ENCODE measurements at places on chromosomes 16 and 17.

GRCh38 chr17:45240905-45241327 is 19.2 kb downstream of the FMNL1 start:
- DNase-seq: no peak

DNA sequence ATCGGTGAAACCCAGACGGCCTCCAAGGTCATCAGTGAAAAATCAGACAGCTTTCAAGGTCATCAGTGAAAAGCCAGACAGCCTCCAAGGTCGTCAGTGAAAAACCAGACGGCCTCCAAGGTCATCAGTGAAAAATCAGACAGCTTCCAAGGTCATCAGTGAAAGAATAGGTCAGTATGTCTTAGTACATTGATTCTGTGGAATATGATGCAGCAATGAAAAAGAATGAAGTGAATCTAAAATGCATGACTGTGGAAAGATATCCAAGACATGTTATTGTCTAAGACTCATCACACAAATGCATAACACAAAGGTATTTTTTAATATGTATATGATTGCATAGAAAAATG is 72.5 kb downstream of the CMIP start:
- DNase-seq: no peak

GRCh38 chr16:71367241-71367976 is 8.9 kb downstream of the CALB2 start:
- peak; percentile 37 for DNase-seq

DNA sequence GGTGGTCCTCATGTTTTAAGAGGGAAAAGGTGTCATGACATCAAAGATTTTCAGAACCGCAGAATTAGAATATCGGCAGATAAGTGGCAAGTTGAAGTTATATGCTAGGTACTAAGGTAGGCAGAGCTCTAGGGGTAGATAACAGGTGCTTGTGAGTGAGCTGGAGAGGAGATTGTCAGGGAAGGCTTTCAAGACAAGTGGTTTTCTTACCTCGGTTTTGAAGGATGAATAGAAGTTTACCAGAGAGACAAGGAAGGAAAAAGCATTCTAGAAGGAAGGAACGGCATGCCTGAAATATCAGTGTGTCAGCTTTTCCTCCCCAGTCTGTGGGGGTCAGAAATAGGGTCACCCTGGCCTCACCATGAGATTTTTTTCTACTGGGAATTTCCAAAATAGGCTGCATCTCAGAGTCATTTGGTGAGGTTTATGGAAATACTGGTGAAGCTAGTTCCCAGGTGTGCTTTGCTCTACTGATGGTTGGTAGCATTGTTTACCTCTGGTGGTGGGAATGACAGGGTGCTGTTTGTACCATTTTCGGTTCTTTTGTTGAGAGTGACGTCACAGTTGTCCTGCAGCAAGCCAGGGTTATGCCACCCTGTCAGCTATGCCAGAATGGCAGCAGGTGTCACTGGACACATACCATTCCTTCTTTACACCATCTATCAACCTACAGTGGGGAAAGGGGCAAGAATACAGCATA is 112.5 kb downstream of the MSI2 start:
- no peak for DNase-seq

GRCh38 chr16:31351942-31352325 is 3.0 kb upstream of the ITGAX start:
- DNase-seq: no peak
